Nucleus accumbens (tissue), 56 donors: ENCODE measurements at places on chromosomes 4 and X.
A peak's percentile ranks its signal among the peaks of the same experiment; 100 is the strongest.

DNA sequence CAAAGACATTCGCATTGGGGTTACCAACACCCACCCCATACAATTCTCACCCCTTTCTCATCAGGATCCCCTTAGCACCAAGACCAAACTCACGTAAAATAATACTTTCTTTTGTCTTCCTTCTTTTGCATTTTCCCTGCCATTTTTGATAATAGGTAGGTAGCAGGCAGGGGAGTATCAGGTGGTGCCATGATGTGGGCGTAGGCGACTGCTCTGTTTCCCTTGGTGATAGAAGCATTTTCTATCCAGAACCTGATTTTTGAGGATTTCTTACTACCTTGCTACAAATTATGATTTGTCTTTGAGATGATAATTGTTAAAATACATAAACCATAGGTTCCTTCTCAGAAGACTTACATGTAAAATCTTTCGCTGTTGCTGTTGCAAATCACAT is 150.3 kb downstream of the DCTD start:
- no peak for DNase-seq

DNA sequence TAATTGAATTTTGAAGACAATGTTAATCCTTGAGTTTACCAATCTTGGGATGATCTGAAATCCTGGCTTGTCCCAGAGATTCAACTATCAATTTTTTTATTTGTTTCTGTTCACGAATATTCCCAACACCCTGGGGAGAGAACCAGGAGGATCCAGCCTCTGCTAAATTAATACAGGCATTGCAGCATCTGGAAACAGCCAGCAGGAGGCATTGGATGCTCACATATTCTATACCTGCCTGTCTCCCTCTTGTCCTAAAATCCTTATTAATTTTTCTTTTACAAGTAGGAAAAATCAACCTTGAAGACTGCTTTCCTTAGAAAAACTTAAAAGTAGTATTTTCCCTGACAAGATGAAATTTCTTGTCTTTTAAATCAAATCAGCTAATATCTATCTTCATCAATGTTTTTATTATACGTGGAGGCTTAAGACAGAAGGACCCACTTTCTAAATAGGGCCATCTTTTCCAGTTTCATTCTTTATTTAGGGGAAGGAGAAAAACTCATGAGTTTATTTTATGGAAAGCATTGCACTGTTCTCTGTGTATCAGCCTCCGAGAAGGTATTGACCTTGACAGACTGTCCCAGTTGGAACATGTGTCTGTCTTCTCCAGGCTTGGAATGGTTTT is 102.4 kb downstream of the CLNK start:
- DNase-seq: peak; percentile 3

- DNase-seq: no peak
These were observed 49.5 kb downstream of the CLNK start for GRCh38 chr4:10635091-10635490.

- DNase-seq: no peak
These were observed 19.6 kb downstream of the VMA21 start for GRCh38 chrX:151416579-151416978.

GRCh38 chr4:128220286-128221235 is 67.1 kb downstream of the PGRMC2 start:
- no peak for DNase-seq

DNA sequence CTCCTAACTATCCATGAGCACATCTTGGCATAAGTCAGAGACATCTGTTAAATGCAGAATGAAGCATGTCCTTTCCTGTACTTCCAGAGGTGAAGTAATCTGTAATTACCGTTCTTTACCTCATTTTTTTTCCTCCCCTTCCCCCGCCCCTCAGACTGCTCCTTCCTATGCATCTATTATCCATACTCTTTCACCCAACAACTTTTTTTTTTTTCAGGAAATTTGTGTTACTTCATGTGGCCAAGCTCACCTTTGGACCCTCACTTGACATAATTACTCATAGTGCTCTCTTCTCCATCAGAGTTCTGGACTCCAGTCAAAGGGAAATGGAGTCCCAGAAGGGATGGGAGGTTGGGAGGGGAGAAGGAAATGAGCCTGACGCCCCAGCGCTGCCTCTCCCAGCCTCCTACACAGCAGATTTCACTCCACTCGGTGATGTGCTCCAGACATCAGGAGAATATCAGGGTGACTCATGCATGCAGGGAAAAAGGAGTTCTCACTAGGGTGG is 568.8 kb downstream of the STIM2 start:
- DNase-seq: no peak

- no peak for DNase-seq
These were observed 231.2 kb upstream of the CPEB2 start for GRCh38 chr4:14771094-14771493.

DNA sequence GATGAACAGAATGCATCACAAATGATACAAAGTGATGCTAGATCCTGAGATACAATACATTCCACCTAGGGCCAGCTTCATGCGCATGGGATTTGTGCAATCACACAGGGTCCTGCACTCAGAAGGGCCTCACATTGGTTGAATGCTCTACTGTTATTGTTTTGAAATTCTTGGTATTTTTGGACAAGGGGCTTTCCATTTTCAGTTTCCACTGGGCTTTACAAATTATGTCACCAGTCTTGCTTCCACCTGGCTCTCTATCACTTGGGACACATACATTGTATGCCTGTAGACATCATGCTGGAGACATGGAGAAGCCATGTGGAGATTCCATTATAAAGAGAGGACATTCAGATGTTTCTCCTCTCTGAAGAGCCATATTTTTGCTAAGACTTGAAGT is 155.8 kb downstream of the NAA11 start:
- DNase-seq: no peak

DNA sequence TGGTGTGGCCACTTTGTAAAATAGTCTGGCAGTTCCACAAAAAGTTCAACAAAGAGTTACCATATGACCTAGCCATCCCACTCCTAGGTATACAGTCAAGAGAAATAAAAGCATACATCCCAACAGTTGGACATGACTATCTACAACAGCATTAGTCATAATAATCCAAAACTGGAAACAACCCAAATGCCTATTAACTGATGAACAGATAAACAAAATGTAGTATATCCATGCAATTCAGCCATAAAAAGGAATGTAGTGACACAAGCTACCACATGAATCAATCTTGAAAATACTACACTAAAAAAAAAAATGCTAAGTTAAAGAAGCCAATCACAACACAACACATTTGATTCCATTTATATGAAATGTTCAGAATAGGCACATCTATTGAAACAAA is 16.1 kb downstream of the MED14 start:
- DNase-seq: no peak

DNA sequence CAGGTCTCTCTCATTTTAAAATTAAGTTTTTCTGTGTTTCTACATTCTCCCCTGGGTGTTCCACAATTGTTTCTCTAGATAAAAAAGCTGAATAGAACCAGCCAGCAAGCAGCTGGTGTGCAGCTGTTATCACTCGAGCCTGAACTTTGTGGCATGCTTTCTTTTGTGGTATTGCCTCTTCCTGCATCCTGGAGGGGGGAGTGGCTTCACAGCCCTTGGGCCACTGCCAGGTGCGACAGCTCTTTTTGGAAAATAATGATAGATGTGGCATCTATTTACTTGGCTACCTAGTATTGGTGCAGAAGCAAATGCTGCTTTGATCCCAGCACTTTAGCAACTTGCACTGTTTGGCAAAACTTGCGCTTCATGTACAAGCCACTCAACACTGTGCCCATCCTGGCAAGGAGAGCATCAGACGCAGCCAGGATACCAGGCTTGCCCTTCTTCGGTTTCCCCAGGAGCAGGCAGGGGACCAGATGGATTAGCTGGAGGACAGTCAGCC is 69.4 kb downstream of the HMGB2 start:
- DNase-seq: no peak

GRCh38 chr4:100098681-100099080 is 91.6 kb downstream of the DDIT4L start:
- DNase-seq: no peak

GRCh38 chr4:63663870-63664269 is 745.4 kb downstream of the TECRL start:
- no peak for DNase-seq

GRCh38 chr4:150976478-150977118 is 38.5 kb downstream of the LRBA start:
- DNase-seq: no peak

DNA sequence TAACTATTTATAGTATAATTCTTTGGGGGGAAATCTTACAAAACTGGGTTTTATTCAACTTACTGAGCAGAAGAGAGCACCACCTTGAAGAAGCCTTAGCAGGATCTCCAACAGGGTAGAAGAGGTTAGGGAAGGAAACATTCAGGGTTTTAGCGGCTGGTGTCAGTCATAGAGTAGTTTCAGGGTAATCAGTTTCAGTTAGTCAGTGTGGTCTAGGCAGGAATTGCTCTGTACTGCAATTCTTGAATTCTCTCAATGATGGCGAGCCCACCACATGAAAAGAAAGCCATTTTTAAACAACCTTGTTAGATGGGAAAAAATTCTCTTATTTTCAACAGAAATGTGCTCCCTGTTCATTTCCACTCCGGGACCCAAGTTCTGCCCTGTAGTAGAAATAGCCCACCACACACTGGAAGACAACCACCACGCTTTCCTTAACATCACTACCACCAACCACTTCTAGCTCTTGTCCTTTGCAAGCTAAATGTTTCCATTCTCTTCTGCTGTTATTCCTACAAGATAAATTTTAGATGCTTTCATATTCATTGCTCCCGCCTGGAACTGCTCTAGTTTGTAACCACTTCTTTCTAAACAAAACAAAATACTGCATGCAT is 25.9 kb downstream of the COL25A1 start:
- no peak for DNase-seq

- no peak for DNase-seq
These were observed 102.6 kb downstream of the HS6ST2 start for GRCh38 chrX:132855780-132856341.

- no peak for DNase-seq
These were observed 309.2 kb downstream of the EVC2 start for GRCh38 chr4:5399124-5399523.

DNA sequence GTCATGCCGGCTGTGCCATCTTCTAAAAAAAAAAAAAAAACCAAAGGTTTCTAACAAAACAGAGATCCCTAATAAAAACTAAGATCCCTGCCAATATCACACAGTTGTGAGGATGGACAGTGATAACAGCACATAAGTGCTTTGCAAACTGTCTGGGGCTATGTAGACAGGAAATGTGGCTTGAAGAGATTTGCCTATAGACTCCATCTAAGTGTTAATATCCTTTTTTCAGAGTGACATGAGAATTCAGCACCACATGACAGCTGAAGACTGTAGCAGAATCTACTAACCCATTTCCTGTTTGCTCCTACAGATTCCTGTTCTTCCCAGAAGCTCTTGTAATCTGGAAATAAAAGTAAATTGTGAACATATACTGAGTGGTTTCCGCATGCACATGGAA is 215.4 kb downstream of the KDR start:
- DNase-seq: no peak

GRCh38 chr4:165156906-165157305 is 44.2 kb upstream of the TMEM192 start:
- DNase-seq: no peak

GRCh38 chr4:1249731-1250526 is 999 bp upstream of the CTBP1 start:
- DNase-seq: no peak

GRCh38 chr4:127685292-127685691 is 44.9 kb upstream of the SLC25A31 start:
- DNase-seq: no peak

DNA sequence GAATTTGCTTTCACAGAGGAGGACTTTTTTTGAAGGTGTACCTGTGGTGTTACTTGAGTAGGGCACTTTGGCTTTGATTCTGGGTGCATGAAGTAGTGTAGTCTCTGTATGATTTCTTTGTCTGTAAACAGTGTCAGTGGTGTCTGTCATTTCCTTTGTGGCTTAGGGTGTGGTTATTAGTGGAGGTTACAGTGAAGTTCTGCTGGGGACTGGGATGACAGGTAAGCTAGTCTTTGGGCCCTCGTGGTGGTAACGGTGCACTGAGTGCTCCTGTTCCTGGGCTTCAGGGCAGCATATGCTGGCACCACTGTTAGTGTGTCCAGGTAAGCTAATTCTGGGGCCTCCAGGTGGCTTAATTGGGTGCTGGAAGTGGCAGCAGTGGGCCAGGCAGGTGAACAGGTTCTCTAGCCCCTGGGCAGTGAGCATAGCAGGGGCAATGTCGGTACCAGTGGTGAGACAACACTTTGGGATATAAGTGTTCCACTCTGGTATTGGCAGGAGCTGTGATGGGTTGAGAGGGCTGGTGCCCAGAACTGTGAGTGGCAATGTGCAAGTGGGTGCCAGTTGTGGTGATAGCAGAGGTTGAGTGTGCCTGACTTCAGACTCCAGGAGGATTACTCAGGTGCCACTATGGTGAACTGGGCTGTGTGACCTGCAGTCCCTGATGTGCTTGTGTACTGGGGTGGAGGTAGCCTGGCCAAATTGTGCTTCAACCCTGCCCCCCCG is 26.0 kb upstream of the VSIG1 start:
- DNase-seq: no peak

DNA sequence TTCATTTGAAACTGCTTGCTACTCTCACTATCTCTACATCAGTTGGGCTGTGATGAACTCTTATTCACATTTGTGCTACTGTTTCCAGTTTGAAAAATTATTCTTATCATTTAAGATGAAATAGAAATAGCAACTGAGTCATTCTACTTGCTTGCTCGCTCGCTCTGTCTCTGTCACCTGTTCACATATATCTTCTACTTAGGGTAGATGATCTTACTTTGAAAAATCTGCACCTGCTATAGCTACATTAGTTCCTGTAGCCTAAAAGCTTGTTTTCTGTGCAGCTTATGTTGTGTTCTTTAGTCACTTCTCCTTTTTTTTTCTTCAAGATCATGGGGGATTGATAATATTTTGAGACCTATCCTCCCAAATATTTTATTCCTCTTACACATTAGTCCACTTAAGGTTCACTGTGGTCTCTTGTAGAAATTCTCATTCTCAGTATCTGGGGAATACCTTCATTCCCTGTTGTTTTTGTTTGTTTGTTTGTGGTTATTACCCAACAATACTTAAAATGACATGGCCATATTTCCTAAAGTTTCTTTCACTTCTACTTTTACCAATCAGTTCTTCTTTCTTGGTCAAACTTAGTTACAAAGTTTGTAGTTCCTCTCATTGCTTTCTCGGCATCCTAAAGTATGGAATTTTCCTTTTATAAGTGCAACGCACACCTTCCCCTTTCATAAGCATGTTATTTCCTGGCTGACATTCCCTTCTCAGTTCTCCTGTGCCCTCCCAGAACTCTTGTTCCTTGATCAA is 36.5 kb downstream of the CLCN5 start:
- DNase-seq: no peak

DNA sequence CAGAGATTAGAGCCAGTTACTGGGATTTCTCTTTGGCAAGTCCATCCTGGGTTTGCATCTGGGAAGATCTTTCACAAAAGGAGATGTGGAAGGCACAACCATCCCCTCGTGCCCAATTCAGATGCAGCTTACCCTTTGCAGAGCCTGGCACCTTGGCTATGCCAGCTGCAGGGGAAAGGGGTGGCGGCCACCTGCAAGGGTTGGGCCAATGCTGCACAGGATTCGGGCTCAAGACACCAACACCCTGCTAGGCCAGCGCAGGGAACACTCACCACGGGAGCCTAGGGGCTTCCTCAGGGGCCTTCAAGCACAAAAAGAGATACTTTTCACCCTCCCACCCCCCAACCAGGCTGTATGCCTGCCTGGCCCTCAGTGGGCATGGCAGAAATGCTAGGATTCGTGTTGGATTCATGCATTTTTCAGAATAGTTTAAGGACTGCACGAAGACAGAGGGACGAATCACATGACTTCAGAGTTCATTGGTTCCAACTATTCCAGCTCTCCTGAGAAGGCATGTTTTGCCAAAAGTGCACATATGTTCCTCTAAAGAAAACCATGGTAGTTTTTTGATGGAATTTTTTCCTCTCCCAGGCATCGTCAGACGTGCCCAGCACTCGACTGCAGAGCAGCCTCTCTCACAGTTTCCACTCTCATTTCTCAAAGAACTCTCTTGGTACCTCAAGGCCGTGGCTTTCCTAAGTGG is 94.4 kb downstream of the PHKA2 start:
- no peak for DNase-seq
